Eye (tissue), 1 donor: ENCODE measurements at places on chromosomes 5 and 9.
A peak's percentile ranks its signal among the peaks of the same experiment; 100 is the strongest.

GRCh38 chr9:79610791-79611614 is 39.2 kb downstream of the TLE4 start:
- DNase-seq: peak; percentile 68

DNA sequence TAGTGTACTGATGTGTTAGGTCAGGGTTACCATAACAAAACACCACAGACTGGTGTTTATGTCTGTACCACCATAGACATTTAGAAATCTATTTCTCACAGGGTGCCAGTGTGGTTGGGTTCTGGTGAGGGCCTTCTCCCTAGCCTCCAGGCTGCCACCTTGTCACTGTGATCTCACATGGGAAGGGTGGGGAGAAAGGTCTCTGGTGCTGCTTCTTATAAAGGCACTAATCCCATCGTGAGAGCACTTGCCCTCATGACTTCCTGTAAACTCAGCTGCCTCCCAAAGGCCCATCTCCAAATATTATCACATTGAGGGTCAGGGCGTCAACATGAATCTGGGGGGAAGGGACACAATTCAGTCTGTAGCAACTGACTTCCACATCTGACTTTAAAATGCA is 49.8 kb downstream of the PIK3R1 start:
- no peak for DNase-seq

DNA sequence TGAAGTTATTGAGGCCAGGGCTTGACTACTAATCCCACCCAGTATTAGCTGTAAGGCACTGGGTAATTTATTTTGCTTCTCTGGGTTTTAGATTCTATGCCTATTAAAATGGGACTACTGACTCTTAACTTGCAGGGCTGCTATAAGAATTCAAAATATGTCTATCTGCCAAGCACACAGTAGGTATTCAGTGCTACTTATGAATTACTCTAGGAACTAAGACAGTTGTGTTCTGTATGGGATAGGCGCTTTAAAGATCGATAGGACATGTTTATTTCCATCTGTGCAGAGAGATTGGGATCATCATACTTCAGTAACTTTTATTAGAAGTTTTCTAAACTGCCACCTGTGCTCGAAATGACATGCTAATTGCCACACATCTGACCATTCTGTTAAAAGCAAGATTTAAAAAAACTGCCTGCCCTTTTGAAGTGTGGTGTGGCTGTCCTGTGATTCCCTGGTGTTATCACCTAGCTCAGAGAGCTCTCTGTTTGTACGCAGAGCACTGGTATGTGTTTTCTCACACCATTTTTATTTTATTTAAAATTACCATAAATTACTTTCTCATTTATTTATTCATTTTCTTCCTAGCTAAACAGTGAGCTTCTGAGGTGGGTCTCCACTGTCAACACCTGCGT is 58.7 kb downstream of the FYB1 start:
- no peak for DNase-seq

DNA sequence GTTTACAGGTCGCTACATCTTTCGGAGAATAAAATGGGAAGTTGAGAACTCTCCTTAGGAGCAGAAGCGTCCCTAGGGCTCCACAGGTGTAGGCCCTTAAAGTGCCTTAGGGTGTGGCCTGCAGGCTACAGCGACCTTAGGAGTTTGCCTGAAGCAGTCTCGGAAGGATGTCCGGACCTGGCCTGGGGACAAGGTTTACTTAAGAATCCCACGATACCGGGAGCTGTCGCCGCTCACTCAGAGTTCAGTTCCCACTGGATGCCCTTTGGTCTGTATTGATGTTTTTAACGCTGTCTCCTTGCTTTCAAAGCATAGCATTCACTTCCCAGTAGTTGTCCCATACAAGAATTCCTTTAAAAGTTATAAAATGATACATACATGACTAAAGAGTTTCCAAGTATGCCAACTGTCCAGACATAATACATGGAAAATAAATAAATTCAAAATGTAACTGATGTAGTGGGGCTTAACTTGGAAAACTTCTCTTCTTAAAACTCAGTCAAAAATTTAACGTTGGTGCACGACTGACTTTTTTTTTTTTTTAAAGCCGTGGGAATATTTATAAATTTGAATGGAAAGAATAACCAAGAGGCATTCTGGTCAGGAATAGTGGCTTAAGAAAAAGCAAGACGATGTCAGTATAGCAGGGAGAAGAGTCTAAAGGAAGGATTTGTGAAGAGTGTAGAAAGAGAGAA is 848 bp downstream of the RAD50 start:
- DNase-seq: no peak

DNA sequence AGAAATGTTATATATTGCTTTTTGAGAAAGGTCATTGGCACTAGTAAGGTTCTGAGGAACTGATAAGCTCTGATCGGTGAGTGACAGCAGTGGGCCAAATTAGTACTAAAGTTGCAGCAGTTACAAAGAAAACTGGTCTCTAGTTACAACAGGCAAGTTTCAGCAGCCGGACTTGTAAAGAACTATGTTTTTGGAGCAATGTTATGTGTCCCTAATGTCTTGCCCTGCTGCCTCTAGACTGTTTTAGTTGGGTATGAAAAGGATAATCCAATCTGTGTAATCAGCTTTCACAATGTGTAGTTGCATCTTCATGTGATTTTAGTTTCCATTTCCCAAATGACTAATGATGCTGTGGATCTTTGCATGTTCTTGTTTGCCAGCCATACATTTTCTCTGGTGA is 113.5 kb downstream of the CAMK4 start:
- DNase-seq: no peak

DNA sequence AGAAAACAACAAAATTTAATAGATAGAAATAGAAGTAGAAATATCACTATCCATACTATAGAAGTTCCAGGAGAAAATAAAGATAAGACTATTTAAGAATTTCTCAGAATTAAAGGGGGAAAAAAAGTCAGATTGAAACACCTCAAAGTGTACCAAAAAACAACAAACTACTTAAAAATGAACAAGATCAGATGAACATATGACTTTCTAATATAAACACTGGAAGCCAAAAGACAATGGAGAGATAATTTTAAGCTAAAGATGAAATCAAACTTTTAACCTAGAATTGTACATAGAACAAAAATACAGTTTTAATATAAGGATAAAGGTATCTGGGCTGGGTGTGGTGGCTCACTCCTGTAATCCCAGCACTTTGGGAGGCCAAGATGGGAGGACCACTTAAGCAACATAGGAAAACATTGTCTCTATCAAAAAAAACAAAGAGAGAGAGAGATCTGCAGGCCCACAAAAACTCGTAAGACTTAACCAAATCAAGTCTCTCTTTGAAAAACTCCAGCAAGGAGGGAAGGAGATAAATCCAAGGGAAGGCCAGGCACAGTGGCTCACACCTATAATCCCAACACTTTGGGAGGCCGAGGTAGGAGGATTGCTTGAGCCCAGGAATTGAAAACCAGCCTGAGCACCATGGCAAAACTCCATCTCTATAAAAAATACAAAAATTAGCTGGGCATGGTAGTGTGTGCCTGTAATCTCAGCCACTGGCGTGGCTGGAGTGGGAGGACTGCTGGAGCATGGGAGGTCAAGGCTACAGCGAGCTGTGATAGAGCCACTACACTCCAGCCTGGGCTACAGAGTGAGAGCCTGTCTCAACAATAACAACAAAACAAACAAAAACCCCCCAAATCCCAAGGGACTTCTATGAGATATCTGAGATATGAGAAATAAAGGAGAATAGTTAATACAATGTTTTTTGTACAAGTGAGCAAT is 32.4 kb downstream of the ABHD17B start:
- DNase-seq: no peak

- DNase-seq: no peak
Measured at GRCh38 chr9:91856419-91856818, 93.6 kb downstream of the ROR2 start.

DNA sequence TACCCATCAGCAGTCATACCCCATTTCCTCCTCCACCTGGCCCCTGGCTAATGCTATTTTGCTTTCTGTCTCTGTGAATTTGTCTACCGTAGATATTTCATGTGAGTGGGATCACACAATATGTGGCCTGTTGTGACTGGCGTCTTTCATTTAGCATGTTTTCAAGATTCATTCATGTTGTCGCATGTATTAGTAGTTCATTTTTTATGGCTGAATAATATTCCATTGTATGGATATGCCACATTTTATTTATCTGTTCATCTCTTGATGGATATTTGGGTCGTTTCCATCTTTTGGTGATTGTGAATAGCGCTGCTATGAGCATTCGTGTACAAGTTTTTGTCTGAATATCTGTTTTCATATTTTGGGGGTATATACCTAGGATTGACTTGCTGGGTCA is 33.9 kb downstream of the PSD2 start:
- no peak for DNase-seq
